HT-29 (cell line): ENCODE measurements at places on chromosomes 6 and 20. TPM values are rescaled to one million over a fixed set of nuclear protein-coding genes. Genes with fewer than 3 reads are reported as not detected.

GRCh38 chr6:26234421-26235301 lies 130.3 kb upstream of the BTN3A2 start:
- DNase-seq = peak; percentile 91

DNA sequence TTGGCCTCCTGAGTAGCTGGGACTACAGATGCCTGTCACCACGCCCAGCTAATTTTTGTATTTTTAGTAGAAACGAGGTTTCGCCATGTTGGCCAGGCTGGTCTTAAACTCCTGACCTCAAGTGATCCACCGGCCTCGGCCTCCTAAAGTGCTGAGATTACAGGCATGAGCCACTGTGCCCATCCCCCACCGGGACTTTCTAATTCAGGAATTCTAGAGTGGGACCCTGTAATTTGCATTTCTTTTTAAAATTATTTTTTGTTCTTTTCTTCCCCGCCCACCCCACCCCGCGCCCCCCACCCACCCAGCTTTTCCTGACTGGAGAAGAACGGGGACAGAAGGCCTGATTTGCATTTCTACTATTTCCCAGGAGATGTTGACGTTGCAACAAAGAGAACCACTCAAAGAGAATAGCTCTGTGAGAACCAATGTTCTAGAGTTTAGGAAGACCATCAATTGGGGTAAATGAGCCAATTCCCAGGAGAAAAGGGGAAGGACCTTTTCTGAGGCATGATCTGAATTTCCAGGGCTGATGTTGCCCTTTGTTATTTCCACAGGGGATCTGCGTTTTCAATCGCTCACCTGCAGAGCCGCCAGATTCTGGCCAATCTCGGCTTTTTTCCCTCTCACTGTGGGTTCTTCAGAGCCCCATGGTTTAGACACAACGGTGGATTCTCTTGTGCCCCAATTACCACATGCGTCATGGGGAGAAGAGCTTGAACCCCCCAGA lies 33.2 kb upstream of the TFAP2C start:
- DNase-seq = no peak

- DNase-seq = no peak
Observed at GRCh38 chr6:82832811-82833210, 232.8 kb downstream of the UBE3D start.

DNA sequence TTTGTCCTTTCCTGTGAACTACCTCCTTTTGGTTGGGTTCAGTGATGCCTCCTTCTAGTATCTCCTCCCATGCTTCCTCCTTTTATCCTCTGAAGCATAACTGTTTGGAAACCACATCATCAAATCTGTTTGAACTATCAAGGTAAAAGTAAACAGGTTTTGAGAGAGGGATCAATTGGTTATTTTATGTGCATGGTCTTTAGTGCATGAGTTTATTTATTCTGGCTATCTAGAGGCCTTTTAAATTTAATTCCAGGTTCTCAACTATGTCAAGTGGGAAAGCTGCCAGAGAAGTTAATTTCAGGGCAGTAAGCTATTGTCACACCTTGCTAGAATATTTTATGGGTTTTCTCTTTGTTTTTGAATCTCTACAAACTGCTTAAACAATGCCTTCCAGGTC lies 54.1 kb downstream of the WASF1 start:
- no peak for DNase-seq

The SLC35F1 gene
- not detected in 2 replicates for total RNA-seq

The ANKRD6 gene
- total RNA-seq = not detected in 2 replicates

DNA sequence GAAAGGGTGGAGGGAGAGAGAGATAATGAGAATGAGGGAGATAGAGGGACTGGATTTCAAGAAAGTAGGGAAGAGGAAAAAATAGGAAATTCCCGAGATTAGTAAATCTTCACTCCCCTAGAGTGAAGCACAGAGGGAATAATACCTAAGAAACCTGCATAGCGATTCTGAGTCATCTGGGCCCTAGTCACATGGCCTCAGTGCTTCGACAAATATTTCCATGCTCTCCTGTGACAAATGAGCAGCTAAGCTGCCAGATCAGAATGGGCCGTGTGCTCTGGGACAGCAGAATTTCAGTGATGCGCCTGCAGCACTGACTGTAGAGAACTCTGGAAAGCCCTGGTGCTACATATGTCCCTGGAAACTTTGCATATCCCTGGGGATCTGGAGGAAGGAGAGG lies 48.6 kb upstream of the GRIK2 start:
- DNase-seq = no peak

The MEP1A gene
- total RNA-seq = 0.05 TPM in 1 of 2 replicates, not detected in the other

GRCh38 chr6:24359640-24360454 lies 2.0 kb upstream of the DCDC2 start:
- DNase-seq = peak; percentile 89

- no peak for DNase-seq
Observed at GRCh38 chr20:51169813-51170212, 146.9 kb upstream of the KCNG1 start.

The GSTA1 gene
- not detected in 2 replicates for total RNA-seq

The DEK gene
- 139 and 141 TPM in 2 replicates for total RNA-seq

GRCh38 chr6:73610444-73611275 lies 43.1 kb downstream of the SLC17A5 start:
- peak; percentile 88 for DNase-seq

GRCh38 chr6:100288311-100288710 lies 176.4 kb downstream of the SIM1 start:
- DNase-seq = no peak

DNA sequence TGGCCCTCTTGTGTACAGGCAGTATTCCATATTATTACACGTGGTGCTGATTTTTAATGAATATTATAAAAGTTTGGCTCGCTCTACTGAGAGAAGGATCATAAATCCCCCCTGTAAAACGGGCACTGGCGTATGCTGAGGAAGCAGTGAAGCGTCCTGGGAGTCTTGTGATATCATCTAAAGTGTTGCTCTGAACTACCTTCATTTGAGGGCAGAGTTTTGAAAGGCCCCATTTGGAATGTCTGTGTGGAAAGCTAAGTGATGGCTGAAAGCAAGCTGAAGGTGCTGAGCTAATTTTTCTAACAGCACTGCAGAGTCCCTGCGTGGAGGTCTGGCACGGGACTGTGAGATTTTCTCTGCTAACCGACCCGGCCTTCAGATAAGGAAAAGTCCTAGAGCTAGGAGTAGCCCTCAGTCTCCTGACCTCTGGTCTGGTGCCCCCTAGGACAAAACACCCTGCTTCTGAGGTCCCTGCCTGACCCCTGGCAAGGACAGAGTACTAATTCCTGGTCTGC lies 1.3 kb upstream of the BACH2 start:
- DNase-seq = no peak

GRCh38 chr6:165755583-165755982 lies 92.5 kb upstream of the PDE10A start:
- no peak for DNase-seq

DNA sequence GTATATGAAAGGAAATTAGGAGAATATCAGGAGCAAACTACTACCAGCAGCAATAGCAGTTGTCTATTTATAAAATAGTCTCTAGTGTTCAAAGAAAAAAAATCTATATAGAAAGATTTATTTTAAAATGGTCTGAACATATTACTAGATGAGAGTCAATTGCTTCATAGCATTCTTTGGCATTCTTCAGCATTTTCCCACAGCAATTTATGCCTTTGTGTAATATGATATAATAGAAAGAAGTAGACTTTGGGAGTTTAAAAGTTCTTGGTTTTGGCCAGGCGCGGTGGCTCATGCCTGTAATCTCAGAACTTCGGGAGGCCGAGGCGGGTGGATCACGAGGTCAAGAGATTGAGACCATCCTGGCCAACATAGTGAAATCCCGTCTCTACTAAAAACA lies 157.0 kb upstream of the PLN start:
- DNase-seq = no peak
